ENCODE measurements at places on chromosomes 7 and 10.

GRCh38 chr10:113867904-113868303, 13.4 kb downstream of the NHLRC2 start:
- no peak for DNase-seq

DNA sequence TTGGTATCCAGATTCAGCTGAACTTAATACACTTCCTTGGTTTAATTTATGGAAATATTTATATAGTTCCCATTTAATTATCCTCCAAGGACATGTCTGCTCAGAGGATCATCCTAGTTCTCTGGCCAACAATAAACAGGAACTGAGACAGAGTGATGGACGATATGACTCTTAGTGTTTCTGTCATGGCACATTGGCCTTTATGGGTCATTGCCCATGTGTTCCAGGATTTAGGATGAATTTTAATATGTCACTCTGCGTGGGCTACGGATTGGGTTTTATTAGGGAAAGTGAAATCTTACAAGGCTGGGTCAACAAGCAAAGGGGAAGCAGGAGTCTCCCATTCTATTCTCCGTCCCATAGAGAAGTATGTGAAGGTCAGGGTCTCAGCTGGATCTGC, 18.8 kb upstream of the TNPO3 start:
- no peak for DNase-seq

DNA sequence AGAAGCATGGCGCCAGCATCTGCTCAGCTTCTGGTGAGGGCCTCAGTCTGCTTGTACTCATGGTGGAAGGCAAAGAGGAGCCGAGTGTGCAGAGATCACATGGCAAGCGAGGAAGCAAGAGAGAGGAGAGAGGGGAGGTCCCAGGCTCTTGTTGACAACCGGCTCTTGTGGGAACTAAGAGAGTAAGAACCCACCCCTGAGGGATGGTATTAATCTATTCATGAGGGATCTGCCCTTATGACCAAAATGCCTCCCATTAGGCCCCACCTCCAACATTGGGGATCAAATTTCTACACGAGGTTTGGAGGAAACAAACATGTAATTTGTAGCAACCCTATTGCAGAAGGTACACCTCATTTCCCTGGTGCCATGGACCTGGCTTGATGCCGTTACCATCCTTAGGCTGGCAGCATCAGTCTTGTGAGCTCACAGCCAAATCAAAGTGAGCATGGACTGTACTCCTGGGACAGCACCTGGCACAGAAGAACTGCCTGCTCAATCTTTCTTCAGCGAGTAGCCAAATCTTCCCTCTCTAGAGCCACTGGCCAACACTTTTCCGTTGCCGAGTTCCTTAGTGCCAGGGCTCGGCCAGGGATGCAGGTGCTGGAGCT, 6.5 kb downstream of the BTBD16 start:
- no peak for DNase-seq

- DNase-seq, result no peak
These were observed 86.3 kb downstream of the CREB5 start for GRCh38 chr7:28498636-28499035.

DNA sequence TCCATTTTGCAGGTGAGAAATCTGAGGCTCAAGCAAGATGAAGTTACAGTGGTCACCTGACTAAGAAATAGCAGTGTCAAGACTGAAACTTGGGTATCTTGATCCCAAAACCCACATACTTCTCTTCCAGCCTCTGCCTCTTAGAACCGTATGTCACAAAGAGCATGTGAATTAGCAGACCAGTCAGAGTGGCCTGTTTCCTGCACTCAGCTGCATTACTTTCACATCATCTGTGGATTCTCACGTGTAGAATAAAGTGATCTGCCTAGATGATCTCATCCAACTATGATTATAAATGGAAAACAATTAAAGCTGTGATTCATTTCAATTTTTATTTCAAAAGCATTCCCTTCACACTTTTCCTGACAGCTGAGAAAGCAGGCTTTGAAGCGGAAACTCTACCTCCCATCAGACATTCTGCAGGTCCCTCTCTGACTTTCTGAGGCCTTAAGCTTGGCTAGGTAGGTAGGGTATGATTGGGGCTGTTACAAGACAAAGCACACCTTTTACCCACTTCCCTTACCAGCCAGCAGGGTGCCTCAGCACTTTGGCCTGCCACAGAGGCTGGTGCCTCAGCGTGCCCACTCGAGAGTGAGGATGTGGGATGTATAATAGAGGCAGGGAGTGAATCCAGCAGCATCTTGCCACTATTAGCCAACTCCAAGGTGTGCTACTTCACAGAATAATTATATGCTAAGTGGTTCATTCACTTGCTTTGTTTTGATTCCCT, 70.2 kb upstream of the PDE1C start:
- no peak for DNase-seq

- no peak for DNase-seq
These were observed 93.6 kb downstream of the HGF start for GRCh38 chr7:81676105-81676811.

- DNase-seq, result no peak
These were observed 15.1 kb downstream of the PPP1R9A start for GRCh38 chr7:94922457-94922856.

- DNase-seq, result no peak
These were observed 132.9 kb downstream of the ADRA2A start for GRCh38 chr10:111209692-111210091.

DNA sequence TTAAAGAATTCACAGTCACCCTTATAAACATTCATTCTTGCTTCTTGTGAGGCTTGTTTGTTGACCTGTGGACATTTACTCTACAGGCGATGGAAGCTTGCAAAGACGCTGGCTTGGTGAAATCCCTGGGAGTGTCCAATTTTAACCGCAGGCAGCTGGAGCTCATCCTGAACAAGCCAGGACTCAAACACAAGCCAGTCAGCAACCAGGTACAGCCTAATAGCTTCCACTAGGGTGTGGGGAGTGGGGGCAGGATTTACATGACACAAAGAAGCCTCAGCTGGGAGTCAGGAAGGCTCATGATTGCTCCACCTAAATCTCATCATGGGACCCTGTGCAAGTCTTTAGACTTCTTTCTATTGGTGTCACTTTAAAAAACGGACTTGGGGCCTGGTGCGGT, 29.0 kb downstream of the AKR1D1 start:
- no peak for DNase-seq

- DNase-seq, result no peak
These were observed 879 bp upstream of the VPS41 start for GRCh38 chr7:38909870-38910269.

GRCh38 chr10:122780391-122780790, 65.3 kb downstream of the CUZD1 start:
- no peak for DNase-seq

- no peak for DNase-seq
These were observed 16.6 kb downstream of the JAZF1 start for GRCh38 chr7:28163949-28164348.

GRCh38 chr7:35734001-35734483, 39.1 kb upstream of the HERPUD2 start:
- no peak for DNase-seq

GRCh38 chr10:69172241-69172982, 7.6 kb upstream of the SUPV3L1 start:
- no peak for DNase-seq

- DNase-seq, result no peak
These were observed 64.9 kb downstream of the USP6NL start for GRCh38 chr10:11546581-11546980.

GRCh38 chr10:111128331-111129180, 51.7 kb downstream of the ADRA2A start:
- DNase-seq, result peak; percentile 52

- no peak for DNase-seq
These were observed 12.7 kb upstream of the MIOS start for GRCh38 chr7:7554021-7554432.

- no peak for DNase-seq
These were observed 230.9 kb downstream of the CAMK1D start for GRCh38 chr10:12579954-12580858.

GRCh38 chr10:102641402-102641801, 2.9 kb upstream of the TRIM8 start:
- no peak for DNase-seq

DNA sequence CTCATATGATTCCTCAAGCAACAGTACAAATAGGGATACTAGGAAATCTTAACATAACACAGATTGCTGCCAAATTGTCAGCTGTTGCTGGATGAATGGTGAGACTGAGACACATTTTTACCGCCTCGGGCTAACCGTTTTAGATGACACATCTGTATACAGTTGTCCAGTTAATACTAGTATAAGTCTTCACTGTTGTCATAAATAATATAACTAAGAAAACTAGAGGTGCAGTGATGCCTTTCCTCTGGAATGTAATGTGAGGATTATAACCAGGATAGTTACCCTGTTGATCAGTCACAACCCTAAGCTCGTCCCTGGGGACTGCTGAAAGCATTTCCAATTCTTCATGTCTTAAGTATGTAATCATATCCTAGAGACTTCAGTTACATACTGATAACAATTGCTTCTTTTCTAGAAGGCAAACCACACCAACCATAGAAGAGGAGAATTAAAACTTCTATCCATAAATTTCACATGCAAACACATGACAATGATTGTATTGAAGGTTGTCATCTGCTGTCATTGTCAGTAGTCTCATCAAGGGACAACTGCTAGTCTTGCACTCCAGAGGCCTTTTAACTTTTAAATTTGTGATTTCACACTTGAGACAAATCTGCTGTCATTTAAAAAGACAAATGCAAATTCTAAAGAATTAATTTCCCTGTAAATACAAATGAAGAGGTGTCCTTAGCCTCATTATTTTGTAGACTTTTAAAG, 100.4 kb upstream of the SEMA3D start:
- DNase-seq, result no peak

GRCh38 chr10:124530215-124530665, 68.6 kb downstream of the LHPP start:
- peak; percentile 79 for DNase-seq

- DNase-seq, result no peak
These were observed 18.8 kb downstream of the CAV1 start for GRCh38 chr7:116543664-116544063.

GRCh38 chr10:79400146-79401004, 45.0 kb downstream of the ZCCHC24 start:
- peak; percentile 50 for DNase-seq

- DNase-seq, result no peak
These were observed 2.7 kb downstream of the CALHM2 start for GRCh38 chr10:103449208-103450144.

- no peak for DNase-seq
These were observed 458.5 kb downstream of the GPAM start for GRCh38 chr10:111725050-111725449.

DNA sequence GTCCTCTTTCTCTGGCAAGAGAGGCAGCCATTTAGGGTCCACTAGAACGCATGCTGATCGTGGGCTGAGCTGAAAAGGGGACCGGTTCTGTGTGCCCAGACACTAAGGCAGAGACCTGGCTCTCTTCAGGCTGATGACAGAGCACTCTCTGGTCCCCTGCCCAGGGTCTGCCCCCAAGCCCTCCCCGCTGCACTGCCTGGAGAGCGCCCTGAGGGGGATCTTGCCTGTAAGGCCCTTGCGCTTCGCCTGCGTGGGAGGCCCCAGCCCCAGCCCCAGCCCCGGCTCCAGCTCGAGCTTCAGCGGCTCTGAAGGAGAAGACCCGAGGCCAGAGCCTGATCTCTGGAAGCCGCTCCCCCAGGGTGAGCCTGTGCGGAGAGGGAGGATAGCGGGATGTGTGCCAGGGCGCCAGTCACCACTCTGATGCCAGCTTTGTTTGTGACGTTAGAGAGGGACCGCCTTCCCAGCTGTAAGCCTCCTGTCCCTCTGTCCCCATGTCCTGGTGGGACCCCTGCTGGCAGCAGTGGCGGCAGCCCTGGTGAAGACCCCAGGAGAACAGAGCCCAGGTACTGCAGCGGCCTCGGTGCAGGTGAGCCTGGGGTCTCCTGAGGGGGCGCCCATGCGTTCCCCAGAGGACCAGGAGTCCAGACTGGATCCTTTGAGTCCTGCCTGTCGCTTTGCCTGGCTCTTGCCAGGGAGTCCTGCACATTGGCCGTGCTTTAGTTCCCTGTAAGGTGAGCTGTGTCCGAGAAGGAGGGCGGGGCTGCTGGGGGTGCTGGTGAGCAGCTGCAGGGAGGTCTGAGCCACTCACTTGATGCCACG, 43.2 kb downstream of the ZNF467 start:
- no peak for DNase-seq

- DNase-seq, result no peak
These were observed 8.6 kb downstream of the POLD2 start for GRCh38 chr7:44114586-44115310.

Data from HTR-8/SVneo (cell line).